ENCODE measurements at places on chromosomes 13 and 19. TPM values are rescaled to one million over a fixed set of nuclear protein-coding genes. Genes with fewer than 3 reads are reported as not detected.

The TMEM150B gene
- 1.9 TPM for total RNA-seq

The SIGLEC6 gene
- not detected for total RNA-seq

The ARRDC5 gene
- total RNA-seq, result not detected

The AMER2 gene
- total RNA-seq, result not detected
